ENCODE measurements at places on chromosomes 7 and 10.

GRCh38 chr7:120054376-120055100, 218.4 kb upstream of the KCND2 start:
- no peak for DNase-seq

- DNase-seq = no peak
Measured at GRCh38 chr10:22978918-22979317, 51.1 kb downstream of the ARMC3 start.

DNA sequence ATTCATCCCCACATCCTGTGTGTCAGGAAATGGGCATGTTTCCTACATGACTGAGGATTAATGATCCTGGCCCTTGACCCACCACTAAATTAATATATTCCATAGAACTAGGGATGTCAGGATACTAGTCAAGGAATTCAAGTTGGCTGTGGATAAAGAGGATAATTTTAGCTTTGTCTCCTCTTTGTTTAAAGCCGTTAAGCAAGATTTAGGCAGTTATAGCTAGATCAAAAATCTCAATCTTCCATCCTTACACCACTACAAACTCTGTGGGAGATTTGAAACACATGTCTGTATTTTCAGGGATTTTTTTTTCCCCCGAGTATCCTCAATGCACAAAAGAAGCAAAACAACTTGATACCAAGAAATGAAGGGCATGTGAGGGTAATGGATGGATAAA, 417.1 kb downstream of the MAGI2 start:
- DNase-seq = no peak

GRCh38 chr7:75715864-75716263, 22.9 kb downstream of the HIP1 start:
- DNase-seq = no peak

- no peak for DNase-seq
Measured at GRCh38 chr7:33880787-33881186, 24.6 kb upstream of the BMPER start.

GRCh38 chr10:47024399-47025252, 113.4 kb downstream of the PTPN20 start:
- DNase-seq = peak; percentile 79

- no peak for DNase-seq
Measured at GRCh38 chr7:100515072-100515532, 23.9 kb upstream of the AGFG2 start.

DNA sequence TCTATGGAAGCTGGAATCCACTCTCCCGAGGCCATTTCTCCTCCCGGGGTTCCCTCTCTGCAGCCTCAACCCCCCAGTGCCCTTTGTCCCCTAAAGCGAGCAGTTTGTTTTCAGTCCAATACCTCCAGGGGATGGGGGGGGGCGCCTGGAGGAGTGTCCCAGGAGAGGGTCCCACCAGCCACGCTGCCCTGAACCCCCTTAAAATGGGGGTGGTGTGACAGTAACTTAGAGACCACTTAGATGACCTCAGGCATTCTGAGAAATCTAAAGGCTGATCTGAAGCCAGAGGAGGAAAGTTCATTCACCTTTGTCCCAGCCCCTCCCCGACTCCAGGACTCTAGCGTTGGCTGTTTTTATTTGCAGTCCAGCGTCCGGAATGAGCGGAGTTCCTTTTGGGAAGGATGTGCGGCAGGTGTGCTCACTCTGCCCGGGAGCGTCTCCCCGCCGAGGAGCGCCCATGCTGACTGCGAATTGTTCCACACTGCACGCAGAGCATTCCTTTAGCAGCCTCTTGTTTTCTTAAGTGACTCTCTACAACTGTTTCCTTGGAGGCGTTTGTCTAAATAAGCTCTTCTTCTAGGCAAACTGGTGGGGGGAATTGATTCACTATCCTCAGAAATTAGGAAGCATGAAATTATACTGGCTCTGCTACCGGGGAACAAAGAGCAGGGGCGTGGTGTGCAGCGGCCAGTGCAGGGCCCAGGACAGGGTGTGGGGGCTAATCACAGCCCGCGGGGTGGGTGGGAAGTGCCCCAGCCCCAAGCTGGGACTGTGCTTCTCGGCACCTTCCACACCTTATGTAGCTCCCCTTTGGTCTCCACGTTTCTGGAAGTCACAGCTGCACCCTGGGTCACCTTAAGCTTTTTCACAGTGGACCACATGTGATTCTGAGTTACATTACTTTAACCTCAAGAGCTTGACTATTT, 46.3 kb downstream of the SYPL1 start:
- no peak for DNase-seq

DNA sequence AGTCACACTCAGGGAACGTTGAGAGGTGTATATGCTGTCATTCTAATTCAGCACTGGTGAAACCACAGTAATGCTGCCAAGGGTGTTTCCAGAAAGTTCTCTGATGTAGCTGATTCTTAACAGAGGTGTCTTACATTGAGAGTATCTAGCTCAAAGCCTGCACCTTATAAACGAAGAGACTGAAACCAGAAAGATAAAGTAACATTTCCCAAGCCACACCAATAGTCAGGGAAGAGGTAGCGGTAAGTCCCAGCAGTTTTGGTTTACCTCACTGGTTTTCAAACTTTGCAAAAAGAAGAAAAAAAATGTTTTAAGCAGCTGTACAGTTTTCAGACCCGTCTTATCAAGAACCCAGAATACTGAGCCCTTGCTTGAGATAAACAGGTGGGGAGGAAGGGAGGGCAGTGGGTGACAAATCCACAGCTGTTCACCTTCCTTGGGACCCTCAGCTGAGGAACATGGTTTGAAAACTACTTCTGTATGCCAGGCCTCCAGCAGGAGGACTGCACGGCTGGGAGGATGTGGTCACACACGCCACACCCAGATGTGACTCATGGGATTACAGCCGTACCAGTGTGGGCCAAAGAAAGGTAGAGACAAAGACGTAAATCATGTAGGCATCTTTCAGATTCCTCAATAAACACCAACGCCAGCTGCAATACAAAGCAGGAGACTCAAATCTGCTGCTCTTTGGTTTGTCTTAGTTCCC, 63.9 kb upstream of the GSDME start:
- peak; percentile 43 for DNase-seq

- DNase-seq = no peak
Measured at GRCh38 chr10:125067764-125068163, 92.6 kb downstream of the CTBP2 start.

DNA sequence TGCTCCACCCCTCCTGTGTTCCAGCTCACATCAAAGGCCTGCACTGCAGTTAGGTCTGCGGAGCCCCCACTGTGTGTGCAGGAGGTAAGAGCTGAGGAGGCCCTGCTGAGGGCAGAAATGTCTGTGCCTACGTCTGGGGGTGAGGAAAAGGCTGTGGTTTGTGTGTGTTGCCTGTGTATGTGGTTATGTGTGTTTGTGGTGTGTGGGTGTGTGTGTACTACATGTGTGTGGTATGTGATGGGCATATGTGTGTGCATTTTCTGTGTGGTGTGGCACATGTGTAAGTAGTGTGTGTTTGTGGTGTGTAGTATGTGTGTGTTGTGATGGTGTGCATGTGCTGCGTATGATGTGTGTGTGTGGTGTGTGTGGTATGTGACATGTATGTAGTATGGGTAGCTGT, 36.2 kb downstream of the ANXA8 start:
- DNase-seq = no peak

GRCh38 chr7:27808626-27809025, 68.7 kb downstream of the TAX1BP1 start:
- DNase-seq = no peak

DNA sequence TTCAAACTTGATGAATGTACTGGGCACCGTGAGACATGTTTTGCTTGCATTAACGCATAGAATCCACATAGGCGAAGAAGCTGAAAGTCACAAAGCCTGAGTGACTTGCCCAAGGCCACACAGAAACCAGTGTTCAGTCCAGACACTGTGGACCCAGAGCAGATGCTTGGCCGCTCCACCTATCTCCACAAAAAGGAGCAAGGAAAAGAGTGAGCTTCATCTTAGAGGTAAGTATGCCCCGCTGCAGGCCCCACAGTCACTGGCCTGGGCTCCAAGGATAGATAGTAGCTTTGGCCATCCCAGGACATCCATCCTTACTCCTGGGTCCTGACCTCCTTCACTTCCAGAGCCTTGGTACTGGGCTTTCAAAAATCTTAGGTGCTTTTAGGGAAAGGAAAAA, 60.1 kb upstream of the SAMD8 start:
- DNase-seq = no peak

DNA sequence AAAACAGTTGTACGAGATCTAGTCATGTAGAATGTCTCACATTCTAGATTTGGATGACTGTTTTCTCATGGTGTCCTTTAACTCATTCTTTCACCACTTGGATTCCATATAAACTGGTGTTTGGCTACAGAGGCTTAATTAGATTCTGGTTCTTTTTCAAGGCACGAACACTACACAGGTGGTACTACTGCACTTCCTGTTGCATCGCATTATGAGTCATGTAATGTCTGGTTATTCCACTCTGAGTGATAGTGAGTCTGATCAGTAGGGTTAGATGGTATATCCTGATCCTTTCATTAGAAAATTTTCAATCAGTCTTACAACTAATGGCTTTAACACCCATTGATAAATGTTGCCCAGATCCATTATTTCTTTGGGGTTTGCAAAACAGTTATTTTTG, 11.2 kb upstream of the AKAP9 start:
- DNase-seq = no peak

GRCh38 chr7:119959811-119960210, 313.2 kb upstream of the KCND2 start:
- DNase-seq = no peak

GRCh38 chr10:111076191-111076681, 593 bp upstream of the ADRA2A start:
- peak; percentile 77 for DNase-seq

- peak; percentile 71 for DNase-seq
Measured at GRCh38 chr10:124306922-124307371, 111.8 kb downstream of the OAT start.

DNA sequence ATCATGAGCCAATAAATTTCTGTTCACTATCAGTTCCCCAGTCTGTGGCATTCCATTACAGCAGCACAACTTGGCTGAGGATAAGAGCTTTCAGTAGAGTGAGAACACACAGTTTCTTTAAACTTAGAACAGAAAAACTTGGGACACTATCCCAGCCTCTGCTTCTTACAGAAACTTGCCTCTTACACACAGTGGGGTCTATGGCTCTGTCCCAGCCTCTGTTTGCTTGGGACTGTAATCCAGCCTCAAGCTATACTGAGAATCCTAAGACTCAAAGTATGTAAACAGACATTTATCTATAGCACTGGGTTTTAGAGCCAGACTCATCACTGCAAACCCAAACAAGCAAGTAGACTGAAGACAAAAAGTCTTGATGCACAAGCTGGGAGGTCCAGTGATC, 355.8 kb upstream of the VSTM2A start:
- DNase-seq = no peak

- DNase-seq = no peak
Measured at GRCh38 chr10:76644476-76644875, 993.1 kb downstream of the KCNMA1 start.

DNA sequence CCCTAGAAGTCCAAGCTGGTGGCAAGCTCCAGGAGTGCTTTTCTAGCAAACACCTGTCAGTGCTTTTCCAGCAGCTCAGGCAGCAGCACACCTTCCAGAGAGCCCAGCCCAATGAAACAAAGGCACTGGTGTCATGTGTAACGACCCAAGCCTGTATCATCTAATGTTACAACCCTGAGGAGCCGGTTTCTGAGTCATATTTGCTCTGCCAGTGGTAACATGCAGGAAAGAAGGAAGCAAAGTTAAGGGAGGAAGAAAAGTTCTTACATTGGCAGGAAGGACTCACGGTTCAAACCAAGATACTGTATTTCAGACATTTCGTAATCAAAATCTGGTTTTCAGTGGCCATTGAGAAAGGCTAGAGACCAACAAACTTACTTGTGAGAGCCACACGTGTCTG, at the start of gene ANKRD22:
Gene ANKRD22, minus strand, starts transcription at position 139 of the 400 bp plus-strand sequence. CDS start 237 bp downstream, outside the sequence.
- DNase-seq = no peak

DNA sequence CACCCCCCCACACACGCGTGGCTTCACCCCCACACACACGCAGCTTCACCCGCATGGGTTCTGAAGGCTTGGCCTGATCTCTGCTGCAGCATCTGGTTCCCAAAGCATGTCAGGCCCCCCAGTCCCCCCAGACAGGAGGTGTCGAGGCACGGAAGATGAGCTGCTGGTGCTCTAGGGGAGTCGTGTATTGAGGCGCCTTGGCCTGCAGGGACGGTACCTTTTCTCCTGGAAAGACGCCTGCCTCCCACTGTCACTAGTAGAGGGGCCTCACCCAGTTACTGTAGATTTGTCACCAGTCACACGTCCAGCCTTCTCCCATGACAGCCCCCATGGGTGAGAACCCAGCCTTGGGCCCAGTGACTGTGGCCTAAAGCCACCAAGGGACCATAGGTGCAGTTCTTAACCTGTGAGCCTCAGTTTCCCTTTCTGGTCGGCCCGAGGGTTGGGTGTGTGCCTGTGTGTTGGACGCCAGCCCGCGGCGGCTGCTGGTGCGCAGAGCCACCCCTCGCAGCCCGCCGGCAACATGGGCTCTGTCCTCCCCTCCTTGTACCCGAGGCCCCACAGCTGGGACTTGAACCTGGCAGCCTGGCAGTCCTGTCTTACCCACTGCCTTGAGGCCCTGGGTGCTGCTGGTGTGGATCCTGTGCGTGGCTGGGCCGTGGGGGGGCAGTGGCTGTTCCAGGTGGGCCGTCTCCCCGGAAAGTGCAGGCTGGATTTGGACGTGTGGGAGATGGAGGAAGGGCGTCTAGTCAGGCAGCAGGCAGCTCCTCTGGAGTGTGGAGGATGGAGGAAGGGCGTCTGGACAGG, 81.7 kb downstream of the NKX6-2 start:
- DNase-seq = no peak

GRCh38 chr7:139871820-139872219, 42.8 kb downstream of the TBXAS1 start:
- no peak for DNase-seq

Data from Ammon's horn (tissue), 1 donor.